ENCODE measurements at places on chromosomes 7 and 10.

GRCh38 chr7:122298131-122298530 lies 6.4 kb downstream of the FEZF1 start:
- DNase-seq: no peak

GRCh38 chr10:114801411-114801813 lies 20.2 kb upstream of the FHIP2A start:
- no peak for DNase-seq

DNA sequence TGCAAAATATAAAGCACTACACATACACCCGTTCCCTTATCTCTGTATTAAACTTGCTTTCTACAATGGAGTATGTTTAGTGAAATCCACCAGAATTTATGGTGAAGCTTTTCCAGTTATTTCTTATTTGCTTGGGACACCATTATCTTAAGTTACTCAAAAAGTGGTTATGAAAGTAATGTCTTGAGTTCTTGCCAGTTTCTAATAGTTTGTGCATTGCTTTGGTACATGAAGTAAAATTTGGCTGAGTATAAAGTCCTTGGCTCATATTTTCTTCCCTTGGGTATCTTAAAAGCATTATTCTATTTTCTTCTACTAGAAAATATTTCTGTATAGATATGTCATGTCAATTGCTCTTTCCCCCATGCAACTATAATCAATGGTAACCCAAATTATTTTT lies 85.2 kb downstream of the POLR1F start:
- peak; percentile 11 for DNase-seq

DNA sequence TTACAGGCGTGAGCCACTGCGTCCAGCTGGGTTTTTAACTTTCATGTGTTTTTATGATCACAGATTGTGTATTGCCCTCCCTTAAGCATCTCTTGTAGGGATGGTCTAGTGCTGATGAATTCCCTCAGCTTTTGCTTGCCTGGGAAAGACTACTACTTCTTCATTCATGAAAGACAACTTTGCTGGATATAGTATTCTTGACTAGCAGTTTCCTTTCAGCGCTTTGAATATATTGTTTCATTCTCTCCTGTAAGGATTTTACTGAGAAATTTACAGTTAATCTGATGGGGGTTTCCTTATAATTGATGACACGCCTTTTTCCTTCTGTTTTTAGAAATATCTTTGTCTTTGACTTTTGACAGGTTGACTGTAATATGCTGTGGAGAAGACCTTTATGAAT lies 33.2 kb downstream of the STK31 start:
- DNase-seq: no peak

DNA sequence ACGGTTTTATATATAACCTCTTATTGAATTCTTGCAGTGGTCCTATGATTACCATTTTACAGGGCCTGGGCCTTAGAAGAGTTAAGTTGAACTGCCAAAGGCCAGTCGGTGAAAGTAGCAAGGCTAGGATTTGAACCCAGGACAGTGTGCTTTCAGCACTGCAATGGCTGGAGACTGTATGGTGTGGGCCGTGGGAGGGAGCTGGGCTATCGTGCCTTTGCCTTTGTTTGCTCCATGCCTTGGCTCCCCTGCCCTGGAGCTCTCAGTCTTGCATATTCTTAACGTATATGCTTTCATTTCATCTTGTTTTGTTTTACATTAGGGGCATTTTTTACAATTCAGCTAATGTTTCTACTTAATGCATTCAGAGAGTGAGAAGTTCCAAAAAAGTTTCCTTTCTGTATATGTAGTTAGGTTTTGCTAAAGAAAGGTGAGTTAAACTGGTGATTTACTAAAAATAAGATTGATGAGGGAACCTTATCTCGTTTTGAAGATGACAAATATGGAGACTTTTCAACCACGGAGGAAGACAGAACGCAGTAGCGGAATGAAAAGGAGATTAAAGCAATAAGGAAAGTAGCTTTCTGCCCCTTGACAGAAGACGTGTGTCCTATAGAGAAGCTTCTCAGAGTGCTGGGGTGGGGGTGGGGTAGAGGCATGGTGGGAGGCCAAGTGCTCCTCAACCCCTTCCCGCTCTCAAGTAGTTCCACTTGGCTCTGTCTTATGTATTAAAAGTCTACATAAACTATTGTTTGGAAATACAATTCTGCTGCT lies 82.5 kb downstream of the RTKN2 start:
- no peak for DNase-seq

DNA sequence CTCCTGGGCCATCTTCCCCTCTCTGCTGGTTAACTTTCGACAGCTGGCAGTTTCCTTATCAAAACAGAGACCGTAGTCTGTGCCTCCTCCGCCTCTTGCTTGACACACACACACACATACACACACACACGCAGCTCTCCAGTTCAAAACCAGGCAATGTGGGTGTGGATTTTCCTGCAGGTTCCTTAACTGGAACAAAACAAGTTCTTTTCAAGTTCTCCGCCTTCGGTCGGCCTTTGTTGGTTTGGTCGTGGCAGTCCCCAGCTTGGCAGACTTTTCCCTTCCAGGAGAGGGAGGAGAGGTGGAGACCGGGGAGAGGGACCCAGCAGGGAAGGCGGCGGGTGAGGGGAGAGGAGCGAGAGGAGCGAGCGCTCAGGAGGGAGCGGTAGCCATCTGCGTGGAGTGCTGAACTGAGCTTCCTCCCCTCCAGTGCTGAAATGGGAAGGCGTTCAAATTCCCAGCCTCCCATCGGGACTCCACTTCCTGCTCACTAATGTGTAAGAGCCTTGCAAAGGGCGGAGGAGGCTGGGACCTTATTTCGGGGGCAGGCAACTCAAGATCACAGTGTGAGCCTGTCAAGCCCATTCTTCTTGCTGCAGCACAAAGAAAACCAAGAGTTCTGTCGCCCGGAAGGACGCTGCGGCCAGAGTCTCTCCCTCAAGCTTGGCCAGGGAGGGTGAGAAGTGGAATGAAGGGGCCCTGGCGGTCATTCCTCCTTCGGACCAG lies 120.6 kb downstream of the PRPF18 start:
- DNase-seq: peak; percentile 93

GRCh38 chr10:60230892-60231291 lies 158.8 kb downstream of the ANK3 start:
- DNase-seq: peak; percentile 25

DNA sequence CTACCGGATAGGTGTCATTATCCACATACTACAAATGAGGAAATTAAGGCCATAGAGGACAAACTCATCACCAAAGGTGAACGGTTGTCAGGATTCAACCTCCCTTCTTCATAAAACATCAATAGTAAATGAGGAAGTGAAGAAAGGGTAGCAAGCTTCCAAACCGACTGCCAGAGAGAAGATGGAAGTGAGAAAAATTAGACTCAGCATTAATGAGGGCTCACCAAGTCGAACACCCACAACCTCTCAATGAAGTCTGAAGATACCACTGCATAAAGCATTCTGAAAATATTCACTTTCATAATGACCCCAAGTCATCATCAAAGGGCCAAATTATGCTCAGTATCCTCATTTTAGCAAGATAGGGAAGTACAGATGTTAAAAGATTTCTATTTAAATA lies 29.6 kb downstream of the ABCB4 start:
- no peak for DNase-seq

GRCh38 chr10:62511238-62511637 lies 137.1 kb downstream of the ZNF365 start:
- no peak for DNase-seq

DNA sequence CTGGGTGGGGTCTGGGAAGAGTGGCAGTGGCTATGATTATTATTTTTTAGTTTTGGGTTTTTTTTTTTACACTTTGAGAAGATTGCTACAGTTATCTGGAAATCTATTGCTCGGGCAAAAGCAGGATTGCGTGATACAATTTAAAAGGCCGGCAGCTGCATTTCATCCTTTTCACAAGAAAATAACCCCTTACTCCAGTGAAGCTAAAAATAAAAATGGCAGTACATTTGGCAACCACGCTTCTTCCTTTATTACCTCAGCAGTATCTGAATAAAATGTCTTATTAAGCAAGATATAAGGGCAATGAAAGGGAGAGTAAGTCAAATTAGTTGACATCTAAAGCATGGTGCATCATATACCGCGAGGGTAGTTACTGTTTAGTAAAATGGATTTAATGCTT lies 496.8 kb downstream of the LRMDA start:
- no peak for DNase-seq

DNA sequence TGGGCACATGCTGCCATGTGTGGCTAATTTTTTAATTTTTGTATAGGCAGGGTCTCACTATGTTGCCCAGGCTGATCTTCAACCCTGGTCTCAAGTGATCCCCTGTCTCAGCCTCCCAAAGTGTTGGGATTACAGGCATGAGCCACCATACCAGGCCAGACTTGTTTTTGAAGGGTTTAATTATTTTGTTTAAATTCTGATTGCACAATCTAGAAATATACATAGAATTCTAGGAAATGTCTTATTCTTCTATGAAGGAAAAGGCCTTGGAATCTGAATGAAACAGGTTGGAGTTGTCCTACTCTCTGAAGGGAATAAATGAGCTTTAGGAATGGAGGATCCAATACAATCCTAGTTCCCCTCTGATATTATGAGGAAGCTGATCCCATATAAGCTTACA lies 15.5 kb upstream of the JCAD start:
- DNase-seq: no peak

DNA sequence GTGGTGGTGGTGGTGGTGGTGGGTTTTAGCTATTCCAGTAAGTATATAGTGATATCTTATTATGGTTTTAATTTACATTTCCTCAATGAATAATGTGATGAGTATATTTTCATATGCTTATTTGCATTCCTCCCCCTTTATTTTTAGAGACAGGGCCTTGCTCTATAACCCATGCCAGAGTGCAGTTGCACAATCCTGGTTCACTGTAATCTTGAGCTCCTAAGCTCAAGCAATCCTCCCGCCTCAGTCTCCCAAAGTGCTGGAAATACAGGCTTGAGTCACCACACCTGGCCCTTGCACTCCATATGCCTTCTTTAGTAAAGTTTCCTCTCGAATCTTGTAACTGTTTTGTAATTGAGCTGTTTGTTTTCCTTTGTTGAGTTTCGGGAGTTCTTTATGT lies 577.7 kb upstream of the AUTS2 start:
- no peak for DNase-seq

Data from fibroblast of skin of right quadriceps (primary cell).